ENCODE measurements at places on chromosomes 5 and 9.

GRCh38 chr5:138372225-138372624 lies 19.7 kb downstream of the KDM3B start:
- no peak for DNase-seq

GRCh38 chr9:129609486-129610212 lies 11.3 kb downstream of the C9orf50 start:
- DNase-seq, result peak; percentile 26

- no peak for DNase-seq
Observed at GRCh38 chr9:673264-673965, 168.1 kb upstream of the DMRT1 start.

DNA sequence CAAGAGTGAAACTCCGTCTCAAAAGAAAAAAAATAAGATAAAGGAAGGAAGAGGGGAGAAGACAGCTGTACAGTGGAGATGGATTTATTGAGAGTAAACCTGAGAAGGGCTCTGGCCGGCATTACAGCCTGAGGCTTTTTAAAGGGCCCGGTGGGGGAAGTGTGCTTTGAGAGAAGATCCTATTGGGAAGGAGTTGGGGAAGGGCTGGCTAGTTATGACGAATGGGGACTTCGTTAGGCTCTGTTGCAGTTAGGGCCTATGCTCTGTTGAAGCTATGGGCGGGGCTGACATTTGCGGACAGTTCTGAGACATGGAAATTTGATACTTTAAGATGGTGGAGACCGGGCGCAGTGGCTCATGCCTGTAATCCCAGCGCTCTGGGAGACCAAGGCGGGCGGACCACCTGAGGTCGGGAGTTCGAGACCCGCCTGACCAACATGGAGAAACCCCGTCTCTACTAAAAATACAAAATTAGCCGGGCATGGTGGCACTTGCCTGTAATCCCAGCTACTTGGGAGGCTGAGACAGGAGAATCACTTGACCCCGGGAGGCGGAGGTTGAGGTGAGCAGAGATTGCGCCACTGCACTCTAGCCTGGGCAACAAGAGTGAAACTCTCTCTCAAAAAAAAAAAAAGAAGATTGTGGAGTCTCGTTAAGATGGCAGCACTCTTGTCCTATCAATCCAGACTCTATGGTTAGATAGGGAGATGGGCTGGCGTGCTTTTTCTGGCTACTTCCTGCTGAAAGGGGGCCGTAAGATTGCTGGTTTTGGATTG lies 33.2 kb downstream of the C9orf50 start:
- DNase-seq, result no peak

DNA sequence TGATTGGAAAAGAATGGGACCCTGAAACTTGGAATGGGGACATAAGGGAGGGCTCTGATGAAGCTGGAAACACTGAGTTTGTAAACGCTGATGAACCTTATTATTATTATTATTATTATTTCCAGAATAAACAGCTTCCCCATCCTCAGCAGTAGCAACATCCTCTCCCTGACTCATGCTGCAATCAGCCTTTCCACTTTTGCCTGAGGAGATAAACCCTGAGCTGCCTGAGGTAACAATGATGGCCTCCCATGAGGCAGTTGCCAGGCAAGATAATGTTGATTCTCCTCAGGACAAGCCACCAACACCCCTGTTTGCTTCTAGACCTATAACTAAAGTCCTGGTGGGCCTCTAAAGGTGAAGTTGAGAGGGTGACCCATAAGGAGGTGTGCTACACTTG lies 139.2 kb upstream of the ATP10B start:
- DNase-seq, result no peak

- no peak for DNase-seq
Observed at GRCh38 chr9:12612211-12612770, 80.9 kb upstream of the TYRP1 start.

- DNase-seq, result no peak
Observed at GRCh38 chr9:121852651-121853616, 201.5 kb downstream of the DAB2IP start.

DNA sequence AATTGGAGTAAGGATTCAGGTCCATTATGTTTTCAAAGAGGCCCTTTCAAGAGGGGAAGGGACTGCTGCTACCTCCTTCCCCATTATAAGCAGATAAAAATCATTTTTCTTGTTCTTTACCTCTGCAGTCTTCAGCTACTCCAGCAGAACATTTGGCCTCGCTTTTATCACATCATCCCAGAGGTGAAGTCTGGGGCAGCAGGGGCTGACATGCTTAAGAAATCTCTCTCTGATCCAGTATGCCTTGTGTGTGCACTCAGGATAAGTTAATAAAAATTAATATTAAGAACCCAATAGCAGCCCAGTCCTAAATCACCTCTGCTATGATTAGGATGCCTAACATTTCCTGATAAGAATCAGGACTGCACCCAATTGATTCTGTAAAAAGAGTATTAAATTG lies 306.9 kb upstream of the NREP start:
- DNase-seq, result no peak

DNA sequence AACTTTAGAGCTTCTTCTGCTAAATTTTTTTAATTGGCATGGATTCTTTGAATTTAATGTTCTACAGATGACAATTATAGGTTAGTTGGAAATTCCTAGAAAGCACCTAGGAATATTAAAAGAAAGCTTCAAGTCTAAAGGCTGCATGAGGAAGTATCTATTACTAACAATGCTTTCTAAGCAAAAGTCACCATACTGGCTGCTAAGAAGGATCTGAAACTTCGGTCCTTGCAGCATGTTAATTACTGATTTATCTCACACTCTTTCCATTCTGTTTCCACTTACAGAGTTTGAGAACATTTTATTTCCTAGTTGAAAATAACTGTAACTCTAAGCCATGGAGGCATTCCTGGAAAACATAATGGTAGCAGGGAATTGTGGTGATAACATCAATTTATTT lies 8.4 kb downstream of the SEMA6A start:
- no peak for DNase-seq

DNA sequence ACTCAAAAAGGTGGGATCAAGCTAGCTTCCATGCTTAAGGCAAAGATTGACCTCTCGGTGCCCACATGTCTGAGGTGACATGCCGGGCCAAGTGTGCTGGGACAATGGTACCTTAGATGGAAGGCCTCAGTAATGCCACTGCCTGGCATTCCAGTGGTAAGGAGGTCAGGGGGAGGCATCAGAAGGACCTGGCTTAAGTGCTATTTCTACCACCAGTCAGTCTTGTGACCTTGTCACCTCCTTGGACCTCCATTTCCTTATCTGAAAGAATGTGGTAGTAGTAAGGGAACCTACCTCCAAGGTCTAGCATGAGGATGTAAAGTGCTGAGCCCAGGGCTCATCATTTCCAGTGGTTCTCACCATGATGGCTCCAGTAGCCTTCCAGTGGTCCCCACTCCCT lies 8.9 kb downstream of the C5orf52 start:
- DNase-seq, result no peak

GRCh38 chr5:80985600-80986228 lies 25.6 kb downstream of the RASGRF2 start:
- DNase-seq, result no peak

DNA sequence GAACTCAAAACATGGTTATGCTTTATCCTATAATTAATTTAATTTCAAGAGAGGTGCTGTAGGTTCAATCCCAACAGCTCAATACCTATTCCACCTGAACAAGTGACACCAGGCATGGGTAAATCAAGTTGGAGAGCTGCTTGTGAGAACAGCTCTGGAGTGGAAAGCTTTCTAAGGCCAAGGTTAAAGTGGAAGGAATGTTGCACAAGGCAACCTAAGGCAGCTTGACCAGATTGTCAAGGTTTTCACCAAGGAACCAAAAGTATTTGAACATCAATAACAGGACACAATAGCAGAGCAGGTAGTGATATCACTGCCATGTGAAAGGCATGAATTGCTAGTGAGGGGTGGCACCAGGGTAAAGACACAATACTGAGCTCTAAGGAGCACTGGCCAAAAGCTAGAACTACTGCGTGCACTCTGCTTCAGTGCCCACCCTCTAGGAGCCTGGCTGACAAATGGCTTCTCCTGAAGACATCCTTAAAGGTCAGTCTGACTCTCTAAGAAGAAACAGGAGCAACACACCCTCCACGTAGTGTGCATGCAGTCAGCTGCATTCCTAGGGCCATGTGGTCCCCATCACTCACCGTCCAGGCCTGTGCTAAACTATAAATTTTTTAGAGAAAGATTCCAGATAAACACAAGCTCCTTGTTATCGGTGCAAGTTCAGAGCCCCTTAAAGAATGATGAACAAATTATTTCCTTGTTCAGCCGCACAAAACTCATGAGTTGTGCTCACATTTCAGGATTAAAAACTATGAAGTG lies 677.7 kb upstream of the KLF4 start:
- peak; percentile 22 for DNase-seq

DNA sequence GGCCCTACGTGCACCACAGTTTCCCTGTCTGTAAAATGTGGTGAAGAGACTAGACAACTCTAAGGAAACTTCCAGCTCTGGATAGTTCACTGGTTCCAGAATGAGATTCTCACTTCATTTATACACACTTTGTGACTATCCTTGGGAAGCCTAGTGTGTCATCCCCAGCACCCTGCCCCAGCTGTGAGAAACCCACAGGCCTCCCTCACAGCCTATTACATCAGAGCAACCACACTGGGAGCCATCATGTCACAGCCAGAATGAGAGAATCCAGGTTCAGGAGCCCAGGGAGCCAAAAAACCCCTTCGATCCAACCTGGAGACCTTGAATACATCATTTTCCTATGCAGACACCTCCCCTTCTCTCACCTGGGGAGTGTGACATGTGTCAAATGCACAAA lies 21.0 kb upstream of the HAND1 start:
- no peak for DNase-seq

GRCh38 chr5:639253-639530 lies 27.1 kb downstream of the CEP72 start:
- DNase-seq, result no peak

DNA sequence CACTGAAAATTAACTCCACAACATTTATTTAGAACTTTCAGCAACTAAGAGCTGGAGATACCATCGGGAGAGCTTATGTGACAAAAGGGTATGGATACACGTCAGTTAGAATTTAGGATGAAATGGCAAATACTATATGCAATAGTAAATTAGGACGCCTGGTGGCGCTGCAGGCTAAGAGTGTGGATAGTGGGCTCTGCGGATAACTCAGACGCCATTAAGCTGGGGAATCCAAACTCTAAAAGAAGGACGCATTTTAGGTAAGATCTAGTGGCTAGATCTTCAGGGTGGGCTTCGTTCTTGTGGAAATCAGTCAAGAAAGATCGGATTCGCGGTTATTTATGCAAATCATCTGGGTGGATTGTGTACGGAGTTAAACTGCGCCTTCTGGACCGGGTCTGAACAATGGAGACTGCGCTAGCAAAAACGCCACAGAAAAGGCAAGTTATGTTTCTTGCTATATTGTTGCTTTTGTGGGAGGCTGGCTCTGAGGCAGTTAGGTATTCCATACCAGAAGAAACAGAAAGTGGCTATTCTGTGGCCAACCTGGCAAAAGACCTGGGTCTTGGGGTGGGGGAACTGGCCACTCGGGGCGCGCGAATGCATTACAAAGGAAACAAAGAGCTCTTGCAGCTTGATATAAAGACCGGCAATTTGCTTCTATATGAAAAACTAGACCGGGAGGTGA lies at the start of gene PCDHB5:
PCDHB5 (plus strand) TSS at position 177 of the 688 bp plus-strand sequence; CDS start at position 406, 229 bp downstream.
- DNase-seq, result no peak

- DNase-seq, result no peak
Observed at GRCh38 chr5:95925939-95926338, 35.7 kb downstream of the ELL2 start.

- peak; percentile 48 for DNase-seq
Observed at GRCh38 chr9:20683351-20684034, 566 bp upstream of the FOCAD start.

DNA sequence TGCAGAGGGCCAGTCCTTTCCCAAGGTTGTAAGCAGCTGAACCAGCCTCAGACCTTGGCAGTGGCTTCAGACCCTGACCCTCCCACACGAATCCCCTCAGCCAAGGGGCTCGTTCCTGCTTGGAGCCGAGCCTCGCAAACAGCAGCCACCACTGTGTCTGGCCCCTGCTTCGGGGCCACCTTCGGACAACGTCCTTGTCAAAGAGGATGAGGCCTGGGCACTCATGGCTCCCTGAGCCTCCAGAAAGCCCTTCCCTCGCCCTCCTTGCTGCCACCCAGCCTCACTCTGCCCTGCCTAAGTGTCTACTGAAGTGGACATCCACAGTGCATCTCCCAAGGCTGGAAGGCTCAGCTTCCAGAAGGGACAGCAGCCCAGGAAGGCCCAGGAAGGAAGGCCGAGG lies 161.7 kb downstream of the OLFM1 start:
- DNase-seq, result no peak

DNA sequence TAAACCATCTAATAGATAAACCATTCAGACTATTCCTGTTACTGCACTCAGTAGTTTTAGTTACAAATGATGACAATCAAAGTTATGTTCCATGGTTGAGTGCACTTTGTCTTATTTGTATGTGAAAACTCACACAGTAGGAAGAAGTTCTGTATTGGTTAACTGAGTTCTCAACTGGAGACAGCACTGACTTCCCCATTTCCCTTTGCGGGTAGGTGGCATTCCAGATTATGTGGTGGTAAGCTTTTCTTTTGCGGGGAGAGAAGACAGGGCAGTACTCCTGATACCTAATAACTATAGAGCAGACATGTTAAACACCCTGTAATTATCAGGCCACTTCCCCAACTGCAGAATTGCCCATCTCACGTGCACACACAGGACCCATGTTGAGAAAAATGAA lies 24.4 kb downstream of the TARS1 start:
- DNase-seq, result no peak

- peak; percentile 77 for DNase-seq
Observed at GRCh38 chr5:72452515-72453245, 54.5 kb downstream of the ZNF366 start.

DNA sequence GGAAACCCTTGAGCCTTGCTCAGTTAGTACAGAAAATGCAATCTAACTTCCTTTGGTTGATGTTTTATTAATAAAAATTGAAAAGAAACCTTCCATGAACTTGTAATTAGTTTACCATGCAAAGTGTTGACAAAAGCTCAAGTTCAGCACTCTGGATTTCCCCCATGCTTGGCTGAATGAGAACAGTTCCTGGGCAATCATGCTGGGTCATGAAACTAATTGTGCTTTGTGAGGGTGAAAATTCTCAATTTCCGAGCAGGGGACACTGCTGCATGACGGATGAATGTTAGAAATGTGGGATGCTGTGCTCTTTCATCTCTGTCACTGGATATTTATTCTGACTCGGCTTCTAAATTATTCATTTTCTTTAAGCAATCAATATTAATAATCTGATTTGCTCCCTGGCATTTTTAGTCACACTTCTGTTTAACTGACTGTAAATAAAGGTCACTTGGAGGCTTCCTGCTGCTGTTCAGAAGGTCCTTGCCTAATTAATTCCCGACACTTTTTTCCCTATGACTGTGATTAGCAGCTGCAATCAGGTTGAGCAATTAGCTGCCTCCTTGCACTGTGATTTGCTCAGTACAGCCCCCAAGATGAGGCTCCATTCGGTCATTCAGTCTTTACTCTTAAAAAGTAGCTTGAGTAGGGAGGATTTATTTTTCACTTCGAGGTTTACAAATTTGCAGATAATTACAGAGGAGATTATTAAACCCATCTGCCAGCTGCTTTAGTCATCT lies 678.1 kb upstream of the ZNF608 start:
- DNase-seq, result no peak

GRCh38 chr5:105952875-105953274 lies 1717.9 kb downstream of the EFNA5 start:
- DNase-seq, result no peak

- no peak for DNase-seq
Observed at GRCh38 chr5:44645502-44645901, 163.2 kb upstream of the MRPS30 start.

All from renal cortical epithelial cell (primary cell).